ENCODE measurements at places on chromosomes 2 and 18.

GRCh38 chr2:212197776-212198175, 340.8 kb downstream of the ERBB4 start:
- DNase-seq = no peak

DNA sequence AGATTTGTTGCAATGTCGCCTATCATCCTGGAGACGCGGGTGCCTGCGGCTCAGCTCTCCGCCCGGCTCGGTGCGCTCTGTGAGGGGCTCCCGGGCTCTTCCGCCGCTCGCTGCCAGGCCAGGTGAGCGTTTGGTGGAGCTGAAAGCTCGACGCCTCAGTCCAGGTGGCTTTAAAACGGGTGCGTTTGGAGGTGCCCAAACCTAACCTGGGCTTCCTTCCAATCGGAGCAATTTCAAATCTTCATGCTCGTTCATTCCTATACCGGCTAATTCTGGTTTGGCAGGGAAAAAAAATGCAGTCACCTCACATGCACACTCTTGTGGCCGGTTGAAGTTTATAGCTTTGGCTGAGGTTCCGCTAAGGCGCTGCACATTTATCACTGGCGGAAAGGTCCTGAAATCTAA, at the start of gene SLC16A14:
Gene SLC16A14, minus strand, starts transcription at position 274 of the 405 bp plus-strand sequence. CDS start 9,572 bp downstream, outside the sequence.
- DNase-seq = peak; percentile 38

DNA sequence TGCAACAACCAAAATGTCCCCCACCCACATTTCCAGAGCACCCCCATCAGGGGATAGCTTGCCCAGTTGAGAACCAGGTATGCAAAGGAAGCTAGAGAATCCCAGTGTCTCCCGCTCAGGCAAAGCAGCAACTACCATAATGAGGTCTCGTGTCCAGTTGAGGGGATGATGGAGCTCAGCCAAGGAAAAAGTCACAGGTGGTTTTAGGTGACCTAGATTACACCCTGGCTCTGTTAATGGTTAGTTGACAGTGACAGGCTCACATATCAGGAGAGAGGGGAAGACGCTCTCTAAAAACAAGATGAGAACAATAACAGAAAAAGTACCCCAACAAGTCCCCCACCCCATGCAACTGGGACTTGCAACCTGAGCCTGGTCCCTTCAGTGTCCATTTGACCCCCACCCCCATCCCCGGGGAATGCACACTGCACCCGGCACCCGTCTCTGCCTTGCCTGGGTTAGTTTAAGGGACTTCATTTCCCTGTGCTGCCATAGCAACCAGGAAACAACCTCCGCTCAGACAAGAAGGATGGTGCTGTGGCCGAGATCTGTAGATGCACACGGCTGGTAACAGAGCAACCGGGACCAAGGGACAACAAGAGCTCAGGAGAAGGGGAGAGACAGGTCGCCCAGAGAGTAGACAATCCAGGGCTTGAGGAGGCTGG, at the start of gene KIAA2012:
Gene KIAA2012, plus strand, starts transcription at position 519 of the 665 bp plus-strand sequence. CDS start 373 bp downstream, outside the sequence.
- DNase-seq = no peak

GRCh38 chr2:65638443-65638842, 206.0 kb upstream of the SPRED2 start:
- DNase-seq = peak; percentile 30

GRCh38 chr2:121094101-121094500, 190.9 kb downstream of the TFCP2L1 start:
- DNase-seq = peak; percentile 68

DNA sequence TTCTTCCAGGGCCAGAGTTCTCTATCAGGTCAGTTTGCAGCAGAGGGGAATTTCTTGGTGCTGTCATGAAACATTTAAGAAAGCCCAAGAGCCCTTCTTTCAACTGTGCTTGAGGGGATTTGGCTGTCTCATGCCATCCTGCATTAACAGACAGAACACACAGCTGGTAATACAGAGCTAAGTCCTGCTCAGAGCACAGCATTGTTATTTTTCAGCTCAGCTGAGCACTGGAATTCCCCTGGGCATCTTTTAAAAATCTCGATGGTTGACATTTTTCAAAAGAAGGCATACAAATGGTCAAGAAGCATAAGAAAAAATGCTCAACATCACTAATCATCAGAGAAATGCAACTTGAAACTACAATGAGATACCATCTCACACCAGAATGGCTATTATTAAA, 14.9 kb upstream of the IL1R2 start:
- DNase-seq = peak; percentile 45

GRCh38 chr2:102112692-102113665, 29.6 kb upstream of the IL1R1 start:
- peak; percentile 96 for DNase-seq

GRCh38 chr2:163345795-163346573, 389.8 kb downstream of the FIGN start:
- DNase-seq = peak; percentile 58

GRCh38 chr2:217948351-217948791, 54.4 kb downstream of the TNS1 start:
- no peak for DNase-seq

- no peak for DNase-seq
Measured at GRCh38 chr2:121086450-121086849, 198.6 kb downstream of the TFCP2L1 start.

GRCh38 chr2:86033751-86034692, 71.7 kb downstream of the POLR1A start:
- DNase-seq = no peak

GRCh38 chr18:70420146-70420898, 131.5 kb downstream of the SOCS6 start:
- DNase-seq = peak; percentile 35
